ENCODE measurements at places on chromosomes 5 and 9. TPM values are rescaled to one million over a fixed set of nuclear protein-coding genes. Genes with fewer than 3 reads are reported as not detected.

DNA sequence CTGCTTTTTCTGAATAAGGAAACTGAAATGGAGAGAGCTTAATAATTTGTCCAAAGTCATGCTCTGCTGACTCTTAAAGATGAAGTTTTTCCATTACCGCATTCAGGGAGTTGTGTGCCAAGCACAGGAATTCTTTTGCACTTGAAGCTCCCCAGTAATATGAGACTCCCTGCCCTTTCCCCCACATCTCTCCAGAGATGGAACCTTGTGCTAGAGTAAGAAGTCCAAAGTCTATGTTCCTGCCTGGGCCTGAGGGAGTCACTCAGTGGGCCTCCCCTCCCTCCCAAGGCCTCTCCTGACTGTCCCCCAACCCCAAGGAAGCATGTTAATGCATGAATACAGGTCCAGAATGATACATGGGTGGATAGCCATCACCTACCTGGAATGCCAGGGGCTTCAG, 173.3 kb upstream of the SEMA6A start:
- no peak for DNase-seq

DNA sequence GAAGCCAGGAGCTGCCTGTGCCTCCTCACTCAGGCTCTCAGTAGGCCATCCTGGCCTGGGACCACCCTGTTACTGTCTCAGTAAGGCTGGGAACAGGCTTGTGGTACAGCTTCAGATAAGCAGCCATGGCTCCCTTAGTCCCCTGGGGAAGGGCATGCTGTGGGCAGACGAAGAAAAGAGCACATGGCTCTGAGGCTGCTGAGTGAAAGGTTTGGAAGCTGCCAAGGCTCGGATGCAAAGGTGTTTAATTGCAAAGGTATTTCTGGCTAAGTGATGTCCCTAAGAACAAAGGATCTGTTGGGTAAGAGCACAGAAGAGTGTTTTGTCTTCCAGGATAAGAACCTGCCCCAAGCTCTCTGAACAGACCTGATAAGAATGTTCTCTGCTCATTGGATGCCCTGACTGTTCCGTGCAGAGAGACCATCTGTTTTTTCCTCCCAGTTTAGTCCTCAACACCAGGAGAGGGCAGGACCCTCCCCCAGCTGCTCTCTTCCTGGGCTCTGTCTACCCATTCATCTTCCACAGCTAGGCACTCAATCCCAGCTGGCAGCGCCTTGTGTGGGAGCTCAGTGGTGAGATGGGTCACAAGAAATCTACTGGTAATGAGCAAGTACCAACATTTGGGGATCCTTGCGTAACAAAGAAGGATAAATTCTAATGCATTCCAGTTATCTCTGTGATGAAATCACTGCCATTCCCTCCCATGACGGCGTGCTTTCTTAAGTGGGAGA, 17.7 kb downstream of the ANGPTL2 start:
- DNase-seq = no peak

DNA sequence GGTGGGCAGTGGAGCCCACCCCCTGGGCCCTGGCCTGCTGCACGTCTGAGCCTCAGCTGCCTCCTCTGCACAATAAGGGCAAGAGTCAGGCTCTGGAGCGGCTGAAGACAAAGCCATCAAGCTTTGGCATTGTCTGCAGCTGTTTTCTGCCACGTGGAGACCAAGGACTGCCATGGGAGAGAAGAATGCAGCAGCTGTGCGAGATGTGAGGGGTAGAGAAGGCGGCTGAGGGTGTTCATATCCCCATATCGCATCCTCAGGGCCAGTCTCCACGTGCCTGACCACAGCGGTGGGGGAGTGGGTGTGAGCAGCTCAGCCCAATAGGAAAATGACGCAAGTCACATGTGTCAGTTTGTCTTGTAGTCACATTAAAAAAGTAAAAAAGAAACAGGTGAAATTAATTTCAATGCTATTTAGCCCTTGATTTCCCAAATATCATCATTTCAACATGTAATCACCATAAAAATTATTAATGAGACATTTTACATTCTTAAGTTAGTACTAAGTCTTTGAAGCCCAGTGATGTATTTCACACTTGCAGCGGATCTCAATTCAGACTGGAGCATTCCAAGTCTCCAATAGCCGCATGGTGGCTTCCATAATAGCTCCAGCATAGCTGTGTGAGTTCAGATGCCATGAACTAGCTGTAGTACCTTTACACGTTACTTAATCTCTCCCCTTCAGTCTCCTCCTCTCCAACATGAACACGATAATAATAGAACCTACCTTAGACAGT, 6.6 kb downstream of the C1QTNF2 start:
- DNase-seq = no peak

- DNase-seq = no peak
Observed at GRCh38 chr9:127166111-127166510, 43.7 kb upstream of the ANGPTL2 start.

- no peak for DNase-seq
Observed at GRCh38 chr5:168126606-168127005, 164.8 kb upstream of the WWC1 start.

- DNase-seq = no peak
Observed at GRCh38 chr5:58261605-58262004, 198.3 kb downstream of the PLK2 start.

- DNase-seq = no peak
Observed at GRCh38 chr5:133859073-133859472, 109.4 kb downstream of the C5orf15 start.

DNA sequence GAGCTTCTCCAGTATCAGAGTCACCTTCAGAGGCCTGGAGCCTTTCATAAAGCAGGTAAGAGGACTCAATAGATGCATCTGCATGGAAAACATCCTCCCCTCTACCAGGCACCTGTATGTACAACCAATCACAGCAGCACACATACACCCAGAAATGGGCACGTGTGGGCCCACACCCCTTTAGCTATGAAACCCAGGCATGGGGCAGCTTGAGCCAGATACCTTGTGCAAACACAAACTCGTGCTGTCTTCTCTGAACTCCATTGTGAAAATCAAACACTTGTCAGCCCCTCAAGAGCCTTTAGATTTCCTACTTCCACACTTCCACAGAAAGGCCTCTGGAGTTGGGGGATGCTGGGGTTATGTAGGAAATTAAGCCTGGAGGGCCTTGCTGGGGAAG, 1.1 kb upstream of the CSF2 start:
- DNase-seq = no peak

DNA sequence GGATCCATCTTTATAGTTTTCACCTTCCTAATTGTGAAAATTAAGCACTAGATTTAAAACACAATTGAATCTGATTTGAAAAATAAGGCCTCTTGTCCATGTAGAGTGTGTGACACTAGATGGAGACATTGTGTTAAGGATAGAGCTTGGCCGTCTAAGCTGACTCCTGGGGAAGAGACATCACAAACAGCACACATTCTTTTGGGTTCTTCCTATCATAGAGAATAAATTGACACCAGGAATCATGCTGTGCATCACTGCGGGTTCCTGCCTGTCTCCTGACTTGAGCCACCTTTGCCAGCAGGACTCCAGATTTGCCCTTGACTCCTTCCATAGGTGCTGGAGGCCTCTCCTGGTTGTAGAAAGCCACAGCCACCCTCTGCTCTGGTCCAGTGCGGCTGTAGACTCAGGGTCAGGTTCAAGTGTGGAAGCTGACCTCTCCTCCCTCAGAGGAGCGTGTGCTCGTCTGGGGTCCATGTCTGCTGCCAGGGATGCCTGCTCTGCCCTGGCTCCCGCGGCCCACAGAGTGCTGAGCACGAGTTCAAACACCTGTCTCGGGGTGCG, 11.2 kb downstream of the ROPN1L start:
- peak; percentile 76 for DNase-seq

DNA sequence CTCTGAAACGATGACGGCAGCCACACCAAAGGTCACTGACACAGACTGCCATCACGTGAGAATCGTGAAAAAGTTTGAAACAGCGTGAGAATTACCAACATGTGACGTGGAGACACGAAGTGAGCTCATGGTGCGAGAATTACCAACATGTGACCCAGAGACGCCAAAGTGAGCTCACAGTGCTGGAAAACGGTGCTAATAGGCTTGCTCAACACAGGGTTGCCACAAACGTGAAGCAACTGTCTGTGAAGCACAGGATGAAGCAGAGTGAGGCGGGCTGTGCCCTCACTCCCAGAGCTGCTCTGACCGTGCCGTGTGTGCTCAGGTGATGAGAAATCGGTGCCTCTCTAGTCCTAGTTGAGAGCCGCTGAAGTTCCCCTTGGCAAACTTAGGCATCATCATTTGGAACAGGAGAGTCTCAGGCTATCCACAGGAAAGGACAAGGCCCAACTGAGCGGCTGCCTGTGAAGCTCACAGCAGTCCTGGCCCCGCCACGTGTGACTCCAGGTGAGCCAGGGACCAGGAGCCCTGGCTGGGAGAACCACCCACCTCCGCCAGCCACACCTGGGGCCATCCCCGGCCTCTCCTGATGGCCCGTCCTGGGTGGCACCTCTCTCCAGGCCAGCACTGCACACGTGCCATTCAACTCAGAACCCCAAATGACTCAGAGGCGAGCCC, 29.8 kb upstream of the SLC6A3 start:
- DNase-seq = no peak

GRCh38 chr5:164470312-164470711, 964.9 kb downstream of the MAT2B start:
- no peak for DNase-seq

GRCh38 chr9:68961587-68961986, 52.3 kb downstream of the PRKACG start:
- DNase-seq = no peak

DNA sequence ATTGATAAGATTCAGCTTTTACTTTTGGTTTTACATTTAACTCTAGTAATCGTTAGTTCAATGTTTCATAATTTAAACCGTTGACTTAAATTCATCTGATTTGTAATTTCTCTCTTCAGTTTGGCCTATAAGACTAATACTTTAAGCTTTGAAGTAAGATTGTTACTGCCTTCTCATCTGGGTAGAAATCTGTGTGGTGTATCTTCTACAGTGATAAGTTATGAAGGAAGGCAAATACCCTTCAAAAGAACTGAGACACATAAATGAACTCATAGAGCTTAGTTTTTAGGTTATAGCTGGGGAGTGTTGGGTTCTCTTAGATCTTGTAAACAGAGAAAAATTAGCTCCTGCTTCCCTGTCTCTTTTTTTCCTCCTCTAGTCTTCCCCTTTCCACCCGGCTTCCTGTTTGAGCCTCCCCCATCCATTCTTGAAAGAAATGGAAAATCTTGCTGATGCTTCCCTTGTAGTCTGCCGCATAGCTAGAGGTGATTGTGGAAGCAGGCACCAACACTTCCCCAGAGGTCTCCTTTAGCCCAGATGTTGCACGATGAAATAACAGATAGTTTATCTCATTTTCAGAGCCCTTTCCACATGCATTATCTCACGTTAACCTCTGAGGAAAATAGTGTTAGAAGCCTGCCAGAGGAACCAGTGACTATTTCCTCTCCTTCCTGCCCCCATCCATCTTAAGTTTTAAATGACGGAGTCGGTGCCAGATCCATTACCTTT, 2.0 kb upstream of the F2RL2 start:
- DNase-seq = no peak

GRCh38 chr5:138538943-138539627, 4.0 kb downstream of the ETF1 start:
- DNase-seq = no peak

DNA sequence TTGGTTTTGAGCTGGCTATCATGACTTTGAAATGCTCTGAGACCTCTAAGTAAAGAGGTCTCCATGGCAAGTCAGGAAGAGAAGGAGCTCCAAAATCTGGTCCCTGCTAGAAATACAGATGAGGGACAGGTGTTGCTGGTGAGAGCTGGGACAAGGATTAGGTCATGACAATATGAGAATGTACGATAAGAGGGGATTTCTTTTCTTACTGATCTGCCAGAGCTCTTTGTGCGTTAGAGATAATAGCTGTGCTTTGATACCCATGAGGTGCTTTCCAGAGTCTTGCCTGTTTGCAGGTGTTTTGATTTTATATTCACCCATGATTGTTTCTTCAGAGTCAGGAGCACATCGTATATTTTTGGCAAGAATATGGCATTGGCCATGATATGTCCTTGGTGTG, 56.5 kb downstream of the ANKRD33B start:
- DNase-seq = no peak

GRCh38 chr5:178322736-178323540, 90.3 kb upstream of the PHYKPL start:
- DNase-seq = no peak

- no peak for DNase-seq
Observed at GRCh38 chr5:160357394-160357793, 13.0 kb downstream of the C1QTNF2 start.

DNA sequence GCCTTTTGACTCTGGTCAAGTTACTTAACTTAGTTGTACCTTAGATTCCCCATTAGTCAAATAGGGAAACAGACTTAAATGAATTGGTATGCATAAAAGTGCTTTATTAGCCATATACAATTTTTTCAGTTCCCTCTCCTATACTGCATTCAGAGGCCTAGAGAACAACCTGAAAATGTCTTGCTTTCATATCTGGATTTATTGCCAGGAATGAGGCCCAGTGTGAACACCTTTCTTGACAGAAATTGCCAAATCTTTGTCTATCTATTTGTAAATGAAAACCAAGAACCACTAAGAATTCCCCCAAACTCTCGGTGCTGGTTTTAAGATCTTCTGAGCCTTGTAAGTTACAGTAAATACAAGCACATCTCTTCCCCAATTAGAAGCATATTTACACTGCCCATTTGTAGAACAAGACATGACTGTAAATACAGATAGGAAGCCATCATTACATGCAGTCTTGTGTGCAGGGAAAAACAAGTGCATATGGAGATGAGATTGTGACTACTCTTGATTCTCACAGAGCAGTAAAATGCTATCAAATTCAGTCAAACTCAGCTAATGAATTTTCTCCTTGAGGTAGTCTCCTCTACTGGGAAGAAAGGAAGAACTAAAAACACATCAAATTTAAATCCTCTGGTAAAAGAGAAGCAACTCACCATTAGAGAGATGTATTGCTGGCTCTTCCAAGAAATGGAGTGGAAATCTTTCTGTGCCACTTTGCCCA, 5.2 kb upstream of the FAM13B start:
- DNase-seq = no peak

GRCh38 chr9:2427120-2427891, 194.3 kb upstream of the VLDLR start:
- DNase-seq = no peak

DNA sequence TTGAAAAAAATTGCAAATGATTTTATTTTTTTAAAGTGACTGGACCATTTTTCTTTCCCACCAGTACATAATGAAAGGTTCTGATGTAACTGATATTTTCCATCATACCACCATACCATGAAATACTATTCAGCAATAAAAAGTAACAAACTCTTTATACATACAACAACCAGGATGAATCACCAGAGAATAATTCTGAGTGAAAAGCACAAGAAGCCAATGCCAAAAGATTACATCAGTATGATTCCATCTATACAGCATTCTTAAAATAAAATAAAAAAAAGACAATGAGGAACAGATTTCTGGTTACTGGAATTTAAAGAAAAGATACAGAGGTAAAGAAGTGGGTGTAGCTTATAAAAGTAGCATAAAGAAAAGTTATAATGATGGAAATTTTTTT, 423.7 kb upstream of the ST8SIA4 start:
- DNase-seq = no peak

- DNase-seq = peak; percentile 66
Observed at GRCh38 chr9:18678821-18679590, 205.1 kb downstream of the ADAMTSL1 start.

SNCAIP gene
- polyA plus RNA-seq = 28.4 TPM

CCL27 gene
- 0.57 TPM for polyA plus RNA-seq

ZNF462 gene
- polyA plus RNA-seq = 11.3 TPM

FOXD4L3 gene
- not detected for polyA plus RNA-seq

CDKN2B-AS1 gene
- not detected for polyA plus RNA-seq

ANKRD34B gene
- 0.76 TPM for polyA plus RNA-seq

C9orf50 gene
- polyA plus RNA-seq = not detected

KLHL3 gene
- polyA plus RNA-seq = 3.9 TPM

PKD2L2 gene
- 0.85 TPM for polyA plus RNA-seq

C5orf24 gene
- polyA plus RNA-seq = 89.8 TPM
